ENCODE measurements at places on chromosomes 3 and 15.

DNA sequence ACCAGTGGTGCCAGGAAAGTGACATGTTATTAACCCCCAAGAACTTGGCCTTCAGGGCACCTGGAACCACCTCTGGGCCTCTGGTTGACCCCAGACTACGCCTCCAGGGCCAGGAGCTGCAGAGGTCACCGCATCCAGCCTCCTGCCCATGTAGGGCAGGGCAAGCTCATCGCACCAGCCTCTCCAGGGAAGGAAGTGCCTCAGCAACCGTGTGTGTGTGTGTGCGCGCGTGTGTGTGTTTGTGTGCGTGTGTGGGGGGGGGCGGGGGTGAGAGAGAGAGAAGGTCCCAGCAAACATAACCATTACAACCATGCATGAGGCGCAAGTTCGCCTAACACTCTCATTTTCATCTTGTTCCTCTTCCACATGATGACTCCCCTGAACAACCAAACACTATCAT, 31.8 kb downstream of the RAB6B start:
- DNase-seq: no peak
- H3K4me3 ChIP-seq: no peak overlapping the region
- peaks cover 38% of the 10 kb centered on the region for H3K27me3 ChIP-seq
- no peak overlapping the region for H3K27ac ChIP-seq
- H3K4me1 ChIP-seq: no peaks in the 10 kb centered on the region
- H3K36me3 ChIP-seq: no peaks in the 10 kb centered on the region

- H3K36me3 ChIP-seq: no peaks in the 10 kb centered on the region
- DNase-seq: peak; percentile 72
- no peak overlapping the region for H3K4me3 ChIP-seq
- H3K4me1 ChIP-seq: peaks cover 11% of the 10 kb centered on the region
- no peak overlapping the region for H3K27ac ChIP-seq
These were observed 119.7 kb upstream of the IGSF10 start for GRCh38 chr3:151580591-151580990.

DNA sequence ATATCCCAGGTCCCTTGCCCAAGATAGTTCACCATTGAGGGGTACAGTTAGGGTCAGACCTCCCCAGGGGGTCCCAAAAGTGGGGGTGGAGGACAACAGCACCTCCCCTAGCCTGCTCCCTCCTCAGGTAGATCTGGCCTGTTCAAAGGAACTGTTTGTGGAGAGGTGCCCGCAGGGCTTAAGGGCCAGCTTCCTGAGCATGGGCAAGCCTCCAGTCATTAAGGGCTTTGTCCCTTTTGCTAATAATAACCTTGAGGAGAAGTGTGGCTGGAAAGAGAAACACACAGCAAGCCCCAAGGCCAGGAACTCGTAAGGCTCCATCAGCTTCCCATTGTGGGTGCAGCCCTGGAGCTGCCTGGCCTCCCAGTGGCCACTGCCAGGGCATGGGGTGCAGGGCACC, 47.4 kb downstream of the ISG20 start:
- no peak overlapping the region for H3K27ac ChIP-seq
- no peak for DNase-seq

- no peaks in the 10 kb centered on the region for H3K36me3 ChIP-seq
- no peak for DNase-seq
- H3K27ac ChIP-seq: no peak overlapping the region
- peaks cover 38% of the 10 kb centered on the region for H3K4me1 ChIP-seq
- no peak overlapping the region for H3K4me3 ChIP-seq
These were observed 394.6 kb downstream of the FEZF2 start for GRCh38 chr3:61978460-61979419.

GRCh38 chr3:109640146-109640652, 302.9 kb upstream of the DPPA4 start:
- H3K27me3 ChIP-seq: no peaks in the 10 kb centered on the region
- no peaks in the 10 kb centered on the region for H3K36me3 ChIP-seq
- peaks cover 50% of the 10 kb centered on the region for H3K4me1 ChIP-seq
- no peak overlapping the region for H3K27ac ChIP-seq
- no peak overlapping the region for H3K4me3 ChIP-seq

All from HFFc6 (cell line).